HS-5 (cell line): ENCODE measurements at places on chromosomes 16 and 17.

DNA sequence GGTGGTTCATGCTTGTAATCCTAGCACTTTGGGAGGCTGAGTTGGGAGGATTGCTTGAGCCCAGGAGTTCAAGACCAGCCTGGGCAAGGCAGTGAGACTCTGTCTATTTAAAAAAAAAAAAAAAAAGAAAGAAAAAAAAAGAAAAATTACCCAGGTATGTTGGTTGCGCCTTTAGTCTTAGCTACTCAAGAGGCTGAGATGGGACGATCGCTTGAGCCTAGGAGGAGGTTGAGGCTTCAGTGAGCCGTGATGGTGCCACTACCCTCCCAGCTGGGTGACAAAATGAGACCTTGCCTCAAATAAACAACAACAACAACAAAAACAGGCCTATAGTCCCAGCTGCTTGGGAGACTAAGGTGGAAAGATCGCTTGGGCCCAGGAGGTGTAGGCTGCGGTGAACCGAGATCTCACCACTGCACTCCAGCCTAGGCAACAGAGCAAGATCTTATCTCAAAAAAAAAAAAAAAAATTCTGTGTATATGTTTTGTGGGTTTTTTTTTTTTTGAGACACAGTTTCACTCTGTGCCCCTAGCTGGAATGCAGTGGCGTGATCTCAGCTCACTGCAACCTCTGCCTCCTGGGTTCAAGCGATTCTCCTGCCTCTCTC is 12.5 kb upstream of the ANKRD40CL start:
- DNase-seq: no peak

DNA sequence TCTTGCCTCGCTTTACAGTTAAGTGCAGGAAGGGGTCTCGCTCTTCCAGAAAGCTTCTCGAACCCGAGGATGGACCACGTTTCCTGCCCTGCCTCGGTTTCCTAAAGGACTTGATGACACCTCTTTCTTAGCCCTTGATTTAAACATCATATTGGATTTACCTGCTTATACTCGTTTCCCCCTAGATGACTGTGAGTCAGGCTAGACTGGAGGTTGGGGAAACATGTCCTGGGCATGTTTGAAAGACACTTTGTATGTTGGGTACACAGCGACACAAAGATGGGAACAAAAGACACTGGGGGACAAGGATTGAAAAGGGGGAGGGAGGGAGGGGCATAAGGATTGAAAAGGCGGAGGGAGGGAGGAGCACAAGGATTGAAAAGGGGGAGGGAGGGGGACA is 30.0 kb downstream of the SDK2 start:
- no peak for DNase-seq

GRCh38 chr16:10566613-10567012 is 13.8 kb downstream of the EMP2 start:
- DNase-seq: no peak

- DNase-seq: no peak
Measured at GRCh38 chr17:69448431-69449102, 34.1 kb downstream of the MAP2K6 start.

- no peak for DNase-seq
Measured at GRCh38 chr17:30318155-30318554, 15.7 kb downstream of the TMIGD1 start.

DNA sequence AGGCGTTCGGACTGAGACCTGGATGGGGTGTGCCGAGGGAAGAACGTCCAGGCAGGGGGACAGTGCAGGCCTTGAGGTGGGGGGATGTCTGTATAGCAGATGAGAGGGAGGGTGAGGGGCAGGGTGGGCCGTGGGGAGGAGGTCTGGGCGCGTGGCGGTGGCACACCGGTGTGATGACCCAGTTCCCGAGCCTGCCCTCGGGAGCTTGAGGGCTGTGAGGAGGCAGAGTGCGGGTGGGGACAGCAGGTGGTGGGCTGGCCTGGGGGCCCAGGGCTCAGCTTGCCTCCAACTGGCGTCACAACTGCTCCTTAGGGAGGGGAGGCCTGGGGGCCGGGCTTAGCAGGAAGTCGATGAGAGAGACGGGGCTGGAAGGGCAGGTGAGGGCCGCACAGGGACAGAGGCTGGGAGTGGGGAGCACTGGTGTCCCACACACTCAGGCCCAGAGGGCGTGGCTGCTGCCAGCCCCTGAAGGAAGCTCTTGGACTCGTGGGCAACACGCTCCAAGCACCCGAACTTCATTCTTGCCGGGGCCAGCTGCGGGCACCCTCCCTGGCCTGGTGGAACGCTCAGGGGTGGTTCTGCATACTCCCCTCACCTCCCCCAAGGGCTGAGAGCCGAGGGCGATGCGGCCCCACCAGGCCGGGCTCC is 6.5 kb downstream of the CACNA1H start:
- DNase-seq: no peak

DNA sequence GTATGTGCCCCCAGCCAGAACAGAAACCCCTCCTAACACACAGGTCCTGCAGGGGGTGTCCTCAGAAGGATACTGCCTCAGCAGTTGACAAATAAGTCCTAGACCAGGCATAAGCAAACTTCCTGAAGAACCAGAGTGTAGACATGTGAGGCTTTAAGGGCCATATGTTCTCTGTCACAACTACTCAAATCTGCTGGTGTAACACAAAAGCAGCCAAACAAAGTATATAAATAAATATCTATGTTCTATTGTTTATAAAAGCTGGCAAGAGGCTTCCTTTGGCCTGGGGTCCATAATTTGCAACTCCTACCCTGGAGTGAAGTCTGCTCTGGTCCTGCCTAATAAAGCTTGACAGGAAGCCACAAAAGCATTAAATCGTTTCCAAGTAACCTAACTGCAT is 9.9 kb downstream of the FAM83G start:
- no peak for DNase-seq

GRCh38 chr16:5314377-5314776 is 216.8 kb upstream of the EEF2KMT start:
- DNase-seq: no peak

DNA sequence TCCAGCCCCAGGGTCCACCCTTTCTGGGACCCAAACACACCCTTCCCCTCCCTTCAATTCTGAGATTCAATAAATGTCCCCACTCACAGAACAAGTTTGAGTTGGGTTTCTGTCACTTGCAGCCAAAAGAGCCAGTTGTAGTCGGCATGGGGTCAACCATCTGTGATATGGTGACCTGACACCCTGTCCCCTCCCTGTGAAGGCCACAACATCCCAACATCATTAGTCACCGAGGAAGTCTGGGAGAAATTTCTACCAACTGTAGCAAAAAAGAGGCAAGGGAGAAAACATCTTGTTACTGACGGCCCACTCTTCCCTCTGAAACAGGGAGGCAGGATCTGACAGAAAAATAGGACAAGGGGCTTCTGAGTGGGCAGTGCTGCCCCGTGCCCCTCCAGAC is 638 bp upstream of the LYZL6 start:
- no peak for DNase-seq

GRCh38 chr17:204427-205147 is 23.1 kb upstream of the DOC2B start:
- DNase-seq: no peak

GRCh38 chr16:54281535-54282201 is 4.9 kb downstream of the IRX3 start:
- no peak for DNase-seq

- no peak for DNase-seq
Measured at GRCh38 chr17:73271072-73271471, 9.4 kb upstream of the CPSF4L start.
